ENCODE measurements at places on chromosomes 16 and 17.

DNA sequence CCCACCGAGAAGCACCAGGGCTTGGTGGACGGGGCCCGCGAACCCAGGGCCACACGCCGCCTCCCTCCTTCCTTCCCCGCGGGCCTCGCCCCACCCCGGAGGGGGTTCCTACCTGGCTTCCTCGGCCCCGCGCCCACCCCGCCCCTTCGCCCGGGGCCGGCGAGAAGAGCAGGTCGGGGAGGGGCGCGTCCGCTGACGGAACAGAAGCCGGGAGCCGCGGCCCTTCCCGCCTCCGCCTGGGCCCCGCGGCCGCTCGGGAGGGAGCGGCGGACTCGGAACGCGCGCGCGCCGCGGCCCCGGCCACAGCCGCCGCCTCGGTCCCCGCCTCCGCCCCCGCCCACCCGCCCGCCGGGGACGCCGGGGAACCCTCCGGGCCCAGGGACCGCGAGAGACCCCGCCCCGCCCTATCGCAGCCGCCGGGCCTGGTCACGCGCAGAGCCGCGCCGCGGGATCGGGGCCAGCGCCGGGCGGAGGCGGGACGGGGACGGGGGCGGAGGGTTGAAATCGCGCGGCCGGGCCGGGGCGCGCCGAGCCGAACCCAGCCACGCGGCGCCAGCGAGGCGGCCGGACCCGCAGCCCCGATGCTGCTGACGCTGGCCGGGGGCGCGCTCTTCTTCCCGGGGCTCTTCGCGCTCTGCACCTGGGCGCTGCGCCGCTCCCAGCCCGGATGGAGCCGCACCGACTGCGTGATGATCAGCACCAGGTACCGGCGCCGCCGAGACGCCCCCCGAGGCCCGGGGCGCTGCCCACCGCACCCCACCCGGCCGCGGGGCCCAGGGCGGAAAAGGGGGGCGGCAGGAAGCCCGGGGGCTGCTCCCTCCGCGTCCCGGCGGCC, at the start of gene TLCD3A:
TSS of gene TLCD3A (plus strand) at position 530 of the 835 bp plus-strand sequence. CDS start at position 582, 52 bp downstream.
- peak; percentile 95 for DNase-seq

- DNase-seq = no peak
These were observed 57.7 kb upstream of the ACSF3 start for GRCh38 chr16:89035669-89036570.

DNA sequence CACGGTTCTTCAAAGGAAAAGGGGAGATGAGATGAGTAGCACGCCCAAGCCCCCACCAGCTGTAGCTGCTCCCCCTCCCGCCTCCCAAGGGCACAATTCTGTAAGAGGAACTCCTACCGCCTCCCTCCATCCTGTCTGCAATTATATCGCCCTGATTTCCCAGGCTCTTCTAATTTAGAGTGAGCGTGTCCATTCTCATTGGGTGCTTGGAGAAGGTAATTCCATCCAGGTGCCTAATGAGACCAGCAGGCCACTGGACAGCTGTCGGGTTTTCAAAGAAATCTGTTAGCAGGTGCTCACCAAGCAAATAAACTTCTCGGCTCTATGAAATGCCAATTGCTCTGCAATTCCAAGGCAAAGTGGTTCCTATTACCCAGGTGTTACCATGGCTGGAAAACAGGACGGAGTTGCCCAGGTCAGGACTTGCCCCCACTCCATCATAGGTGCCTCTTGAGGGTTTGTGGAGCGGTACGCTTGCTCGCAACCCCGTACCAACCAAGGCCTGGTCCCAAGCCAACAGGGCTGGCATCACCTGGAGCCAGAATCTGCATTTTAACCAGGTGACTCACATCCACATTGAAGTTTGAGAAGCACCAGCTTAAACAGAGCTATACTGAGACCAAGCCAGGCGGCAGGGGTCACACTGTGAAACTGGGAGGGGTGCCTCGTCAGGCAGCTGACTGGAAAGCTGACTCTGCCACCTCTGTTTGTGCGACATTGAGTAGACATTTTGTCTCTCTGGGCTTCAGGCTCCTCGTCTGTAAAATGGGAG, 16.5 kb upstream of the MEAK7 start:
- no peak for DNase-seq

DNA sequence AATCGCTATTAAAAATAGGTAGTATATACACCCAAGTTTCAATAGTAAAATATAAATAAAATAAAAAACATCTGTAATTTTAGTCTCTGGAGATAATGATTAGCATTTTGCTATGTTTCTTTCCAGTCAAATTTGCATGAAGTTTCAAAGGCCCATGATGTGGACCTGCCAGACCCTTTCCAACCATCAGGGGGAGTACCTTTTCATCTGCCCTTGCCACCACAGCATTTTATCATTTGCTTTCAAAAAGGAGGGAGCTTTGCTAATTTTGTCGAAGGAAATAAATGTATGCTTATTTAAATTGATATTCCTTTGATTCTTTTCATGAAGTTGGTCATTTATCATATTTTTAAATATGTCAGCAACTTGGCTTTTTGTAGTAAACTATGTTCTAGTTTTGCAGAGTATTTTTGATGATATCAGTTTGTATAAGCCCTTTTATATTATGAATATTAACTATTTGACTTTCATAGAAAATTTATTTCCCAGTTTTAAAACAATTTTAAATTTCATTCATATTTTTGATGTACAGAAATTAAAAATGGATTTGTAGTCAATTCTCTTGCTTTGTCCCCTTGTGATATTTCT, 115.2 kb upstream of the NETO2 start:
- peak; percentile 42 for DNase-seq

DNA sequence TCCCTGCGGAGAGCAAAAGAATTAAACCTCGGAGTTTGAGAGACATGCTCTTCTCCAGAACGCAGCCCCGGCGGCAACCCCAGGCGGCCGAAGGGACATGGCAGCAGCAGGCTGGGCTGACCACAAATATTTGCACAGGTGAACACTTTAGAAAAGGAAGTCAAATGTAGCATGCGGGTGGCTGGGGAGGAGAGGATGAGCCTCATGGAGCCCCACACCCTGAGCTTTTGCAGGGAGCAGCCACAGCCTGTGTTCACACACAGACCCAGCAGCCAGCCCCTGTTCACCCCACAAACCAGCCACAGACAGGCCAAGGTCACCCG, 17.8 kb downstream of the HS3ST6 start:
- DNase-seq = no peak

DNA sequence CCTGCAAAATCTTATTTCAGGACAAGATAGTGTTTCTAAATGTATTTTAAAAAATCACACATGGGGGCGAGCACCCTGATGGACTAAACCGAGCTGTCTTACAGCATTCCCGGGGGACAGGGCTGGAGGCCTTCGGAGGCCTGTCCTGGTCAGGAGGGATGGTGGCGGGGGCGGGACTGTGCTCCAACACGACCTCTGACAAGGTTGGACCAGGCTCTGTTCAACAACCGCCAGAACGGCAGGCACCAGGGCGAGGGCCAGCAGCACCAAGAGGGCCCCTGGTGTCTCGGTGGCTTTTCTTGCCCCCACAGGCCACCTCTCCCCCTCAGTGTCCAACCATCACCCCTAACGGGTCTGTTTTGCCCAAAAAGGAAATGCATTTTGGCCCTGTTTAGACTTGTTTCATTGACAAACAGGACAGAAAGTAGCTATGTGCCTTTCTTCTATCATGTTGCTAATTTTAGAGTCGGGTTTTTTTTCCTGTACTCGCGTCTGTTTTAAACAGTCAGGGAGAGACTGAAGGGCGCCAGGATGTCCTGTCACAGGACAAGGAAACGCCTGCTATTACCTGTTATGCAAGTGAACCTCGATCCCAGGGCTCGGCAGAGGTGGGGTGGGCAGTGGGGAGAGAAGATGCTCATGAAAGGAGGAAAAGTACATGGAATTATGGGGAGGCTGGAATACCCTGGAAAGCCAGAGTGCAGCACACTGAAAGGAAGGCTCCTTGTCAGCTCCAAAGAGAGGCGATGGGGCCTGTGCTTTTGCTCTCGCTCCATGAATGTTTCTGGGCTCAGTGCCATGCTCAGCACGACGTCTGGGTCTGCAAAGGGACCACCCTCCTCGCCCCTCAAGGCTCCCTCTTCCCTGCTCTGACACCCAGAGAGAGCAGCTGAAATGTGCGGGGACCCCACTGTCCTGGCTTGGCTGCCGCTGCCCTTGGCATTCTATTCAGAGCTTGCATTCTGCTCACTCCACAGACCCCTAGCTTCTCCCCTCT, 11.9 kb downstream of the TMEM204 start:
- DNase-seq = no peak

GRCh38 chr16:48225456-48225855, 18.6 kb upstream of the LONP2 start:
- DNase-seq = no peak

DNA sequence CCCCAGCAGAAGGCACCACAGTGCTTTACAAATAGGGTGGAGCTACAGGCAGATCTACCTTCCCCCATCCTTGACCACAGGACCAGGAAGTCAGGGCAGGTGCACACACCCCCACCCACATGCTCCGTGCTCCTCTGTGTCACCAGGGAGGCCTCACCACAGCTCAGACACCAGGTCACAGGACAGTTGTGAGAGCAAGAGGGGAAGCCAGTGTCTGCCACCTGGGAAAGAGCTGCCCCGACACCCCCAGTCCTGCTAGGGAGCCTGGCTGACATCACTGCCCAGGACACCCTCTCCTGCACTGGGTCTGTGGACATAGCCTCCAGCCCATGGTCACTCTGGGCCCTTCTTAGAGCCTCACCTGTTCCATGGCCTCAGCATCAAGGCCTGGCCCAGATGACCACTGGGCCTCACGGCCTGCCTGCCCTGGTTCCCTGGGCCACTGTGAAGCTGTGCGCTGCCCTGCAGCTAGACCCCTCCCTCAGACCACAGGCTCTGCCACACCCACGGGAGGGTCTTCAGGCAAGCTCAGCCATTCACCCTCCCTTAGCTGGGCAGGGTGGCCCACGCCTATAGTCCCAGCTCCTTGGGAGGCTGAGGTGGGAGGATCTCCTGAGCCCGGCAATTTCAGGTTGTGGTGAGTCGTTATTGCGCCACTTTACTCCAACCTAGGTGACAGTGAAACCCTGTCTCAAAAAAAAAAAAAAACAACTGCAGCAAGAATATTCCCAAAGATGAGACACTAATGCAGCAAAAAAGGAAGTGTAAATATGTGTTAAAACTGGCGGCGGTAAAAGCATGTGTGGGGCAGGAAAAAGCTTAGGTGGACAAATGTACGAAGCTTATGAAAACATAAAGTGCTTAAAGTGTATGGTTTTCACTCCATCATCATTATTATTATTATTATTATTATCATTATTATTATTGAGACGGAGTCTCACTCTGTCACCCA, 14.2 kb downstream of the POLR3K start:
- DNase-seq = no peak

GRCh38 chr17:17645961-17646360, 35.3 kb upstream of the RAI1 start:
- no peak for DNase-seq

DNA sequence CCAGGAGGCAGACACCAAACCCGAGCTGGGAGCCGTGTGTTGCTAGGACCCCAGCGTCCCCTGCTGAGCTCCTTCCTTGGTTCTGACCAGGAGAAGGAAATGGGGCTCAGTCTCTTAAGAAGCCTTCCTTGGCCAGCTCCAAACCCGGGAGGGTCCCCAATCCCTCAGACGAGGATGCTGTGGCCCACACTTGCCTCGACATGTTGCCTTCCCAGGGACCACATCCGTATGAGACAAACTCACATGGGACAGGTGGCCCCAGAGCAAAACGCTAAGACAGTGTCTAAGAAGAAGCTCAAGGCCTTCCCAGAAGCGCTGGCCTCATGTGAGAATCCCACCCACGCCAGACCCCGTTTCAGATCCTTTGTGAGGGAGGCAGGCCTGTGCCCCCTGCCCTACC, 19.8 kb downstream of the LGALS9 start:
- no peak for DNase-seq

DNA sequence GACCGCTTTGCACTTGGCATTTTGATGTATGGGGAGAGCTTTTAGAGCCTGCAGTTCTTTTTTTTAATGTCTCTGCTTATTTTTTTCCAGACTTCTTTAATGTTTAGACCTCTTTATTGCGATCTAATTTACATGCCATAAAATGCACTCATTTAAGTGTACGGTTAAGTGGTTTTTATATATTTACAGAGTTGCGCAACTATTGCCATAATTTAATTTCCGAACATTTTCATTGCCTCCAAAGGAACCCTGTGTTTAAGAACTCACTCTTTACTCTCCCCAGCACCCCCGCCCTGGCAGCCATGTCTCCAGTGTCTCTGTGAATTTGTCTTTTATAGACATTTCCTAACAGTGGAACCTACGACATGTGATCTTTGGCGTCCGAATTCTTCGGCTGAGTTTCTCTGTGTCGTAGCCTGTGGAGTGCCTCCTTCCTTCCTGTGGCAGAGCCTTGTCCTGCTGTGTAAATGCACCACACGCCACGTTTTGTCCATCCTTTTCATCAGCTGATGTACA, 24.0 kb downstream of the ZNF750 start:
- no peak for DNase-seq

DNA sequence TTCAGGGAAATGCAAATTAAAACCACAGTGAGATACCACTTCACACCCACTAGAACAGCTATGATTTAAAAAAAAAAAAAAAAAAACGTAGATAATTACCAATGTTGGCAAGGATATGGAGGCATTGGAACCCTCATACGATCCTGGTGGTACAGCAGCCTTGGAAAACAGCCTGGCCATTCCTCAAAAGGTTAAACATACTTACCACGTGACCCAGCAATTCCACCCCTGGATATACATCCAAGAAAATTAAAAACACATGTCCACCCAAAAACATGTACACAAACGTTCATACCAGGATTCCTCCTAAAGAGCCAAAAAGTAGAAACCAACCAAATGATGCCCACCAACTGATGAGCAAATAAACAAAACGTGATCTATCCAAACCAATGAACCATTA, 68.1 kb downstream of the GAS7 start:
- DNase-seq = no peak

GRCh38 chr16:88510091-88510994, 57.3 kb downstream of the ZFPM1 start:
- peak; percentile 71 for DNase-seq

DNA sequence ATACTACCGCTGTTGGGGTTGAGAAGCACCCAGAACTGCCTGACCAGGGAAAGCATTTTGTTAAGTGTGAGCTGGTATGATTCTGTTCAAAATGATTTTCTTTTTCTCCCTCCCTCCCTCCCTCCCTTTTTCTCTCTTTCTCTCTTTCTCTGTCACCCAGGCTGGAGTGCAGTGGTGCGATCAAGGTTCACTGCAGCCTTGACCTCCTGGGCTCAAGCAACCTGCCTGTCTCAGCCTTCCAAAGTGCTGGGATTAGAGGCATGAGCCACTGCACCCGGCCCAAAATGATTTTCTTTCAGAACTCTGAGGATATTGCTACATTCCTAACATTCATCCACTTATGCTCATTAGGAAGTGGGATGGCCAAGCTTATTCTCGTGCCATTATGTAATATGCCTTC, 41.3 kb downstream of the SLC47A1 start:
- DNase-seq = no peak

GRCh38 chr17:74213861-74214391, 555 bp downstream of the TTYH2 start:
- no peak for DNase-seq
